ENCODE measurements at places on chromosomes 13 and 19.

DNA sequence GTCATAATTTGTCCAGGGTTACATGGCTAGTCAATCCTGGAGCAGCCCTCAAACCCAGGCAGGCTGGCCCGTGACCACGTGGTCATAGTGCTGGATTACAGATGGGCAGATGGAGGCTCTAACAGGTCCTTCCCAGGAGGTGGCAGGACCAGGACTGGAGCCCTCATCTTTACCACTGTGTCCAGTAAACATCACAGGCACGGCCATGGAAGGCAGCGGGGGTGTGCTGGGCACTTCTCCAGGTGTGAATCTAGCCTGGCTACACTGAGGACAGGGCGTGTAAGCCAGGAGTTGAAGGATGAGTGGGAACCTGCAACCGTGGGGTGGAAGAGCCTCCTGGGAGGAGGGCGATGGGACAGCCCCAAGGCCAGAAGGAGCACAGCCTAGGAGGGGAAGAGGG is 6.1 kb downstream of the CIC start:
- no peak for DNase-seq

GRCh38 chr13:97855570-97856303 is 97.7 kb upstream of the IPO5 start:
- peak; percentile 66 for DNase-seq

GRCh38 chr19:30083125-30083681 is 141.2 kb downstream of the URI1 start:
- no peak for DNase-seq

DNA sequence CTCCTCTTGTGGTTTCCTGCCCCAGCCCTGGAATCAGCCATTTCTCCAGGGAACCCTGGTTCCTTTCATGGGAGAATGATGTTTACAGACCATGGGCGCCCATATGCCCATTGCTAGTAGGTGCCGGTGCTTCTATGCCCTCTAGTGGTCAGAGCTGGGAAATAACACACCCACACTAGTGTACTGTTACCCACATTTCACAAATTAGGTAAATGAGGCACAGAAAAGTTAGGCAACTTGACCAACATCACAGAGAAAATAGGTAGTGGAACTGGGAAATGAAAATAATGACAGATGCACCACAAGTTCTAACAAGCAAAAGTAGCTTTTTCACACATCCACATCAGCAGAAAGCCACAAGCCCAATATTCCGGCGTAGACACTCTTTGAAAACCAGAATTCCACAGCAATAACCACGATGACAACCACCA is 1.3 kb upstream of the CEACAM3 start:
- DNase-seq: peak; percentile 67

- DNase-seq: peak; percentile 13
These were observed 11.3 kb downstream of the GTPBP3 start for GRCh38 chr19:17348700-17349099.
